ENCODE measurements at places on chromosomes 1 and 21.
A peak's percentile ranks its signal among the peaks of the same experiment; 100 is the strongest.

- DNase-seq, result no peak
These were observed 30.8 kb upstream of the PTPRF start for GRCh38 chr1:43499898-43500297.

- DNase-seq, result no peak
These were observed 650.1 kb downstream of the NPHP4 start for GRCh38 chr1:5342172-5342571.

- peak; percentile 92 for DNase-seq
These were observed 28.6 kb upstream of the PLEKHG5 start for GRCh38 chr1:6519935-6520671.

DNA sequence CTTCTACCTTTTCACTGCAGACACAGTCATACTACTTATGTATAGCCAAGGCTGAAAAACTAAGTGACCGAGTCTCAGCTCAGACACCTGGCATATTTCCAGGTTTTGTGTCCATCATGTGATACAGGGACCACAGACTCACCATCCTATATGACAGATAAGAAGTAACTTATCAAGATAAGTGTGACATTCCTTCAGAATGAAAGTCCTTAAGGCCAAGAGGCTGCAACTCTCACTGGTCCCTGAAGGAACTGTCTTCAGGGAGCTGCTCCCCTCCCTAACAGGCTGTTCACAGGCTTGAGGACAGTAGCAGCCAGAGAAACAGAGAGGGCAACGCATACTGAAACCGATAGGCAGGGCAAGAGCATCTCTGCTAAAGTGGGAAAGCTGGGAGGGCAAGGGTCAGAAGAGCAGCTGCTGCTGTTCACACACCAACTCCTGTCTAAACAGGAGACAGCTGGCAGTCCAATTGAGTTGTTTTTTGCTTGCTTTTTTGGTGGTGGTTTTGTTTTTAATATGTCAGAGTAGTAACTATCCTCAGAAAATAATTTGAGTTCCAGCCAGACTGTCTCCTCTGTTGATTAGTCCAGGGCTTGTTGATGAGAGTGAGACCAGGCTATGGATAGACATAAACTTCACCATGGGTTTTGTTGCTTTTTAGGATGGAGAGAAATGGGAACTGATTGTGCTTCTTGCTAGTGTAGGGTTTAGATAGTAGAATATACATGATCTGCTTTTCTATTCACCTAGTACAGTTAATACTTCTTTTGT, 67.7 kb downstream of the MACF1 start:
- no peak for DNase-seq

DNA sequence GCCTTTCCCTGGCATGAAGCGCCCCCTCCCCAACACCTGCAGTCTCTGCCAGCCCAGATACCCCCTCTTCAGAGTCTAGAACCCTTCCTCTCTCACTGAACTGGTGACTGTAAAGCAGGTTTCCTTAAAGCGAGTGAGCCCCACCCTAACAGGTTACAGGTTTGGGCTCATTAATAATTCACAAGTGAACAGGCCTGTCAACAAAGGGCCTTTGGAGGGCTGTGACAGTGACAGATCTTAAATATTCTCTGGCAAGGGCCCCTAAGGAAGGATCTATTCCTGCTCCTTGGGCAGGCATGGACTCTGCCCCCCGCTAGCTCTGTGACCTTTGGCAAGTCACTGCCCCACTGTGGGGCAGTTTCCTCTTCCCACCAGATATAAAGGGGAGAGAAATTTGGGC, 5.6 kb upstream of the TTC39A start:
- DNase-seq, result no peak

DNA sequence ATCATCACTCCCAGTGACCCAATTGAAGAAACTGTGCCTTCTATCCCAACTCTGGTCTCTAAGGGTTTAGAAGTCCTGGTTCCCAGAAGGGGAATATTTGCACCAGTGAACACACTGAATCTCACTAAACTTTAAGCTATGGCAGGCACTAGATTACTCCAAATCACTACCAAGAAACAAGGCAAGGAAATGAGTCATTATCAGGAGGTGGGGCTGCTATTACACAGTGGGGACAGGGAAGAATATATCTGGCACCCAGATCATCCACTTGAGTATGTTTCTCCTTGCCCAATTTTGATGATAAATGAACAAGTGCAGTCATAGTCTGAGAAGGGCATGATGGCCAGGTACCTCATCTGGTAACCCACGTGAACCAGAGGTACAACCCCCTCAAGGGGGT, 7.0 kb downstream of the MRPL9 start:
- peak; percentile 45 for DNase-seq

Measured in AG20443 (cell line).